H1 (cell line): ENCODE measurements at places on chromosomes 16 and 17.
A peak's percentile ranks its signal among the peaks of the same experiment; 100 is the strongest.

- no peak for DNase-seq
Observed at GRCh38 chr17:80430446-80431245, 15.7 kb downstream of the ENDOV start.

GRCh38 chr17:40451420-40451819, 8.2 kb downstream of the IGFBP4 start:
- DNase-seq: no peak

- no peak for DNase-seq
Observed at GRCh38 chr17:78322858-78323455, 36.9 kb downstream of the SOCS3 start.

DNA sequence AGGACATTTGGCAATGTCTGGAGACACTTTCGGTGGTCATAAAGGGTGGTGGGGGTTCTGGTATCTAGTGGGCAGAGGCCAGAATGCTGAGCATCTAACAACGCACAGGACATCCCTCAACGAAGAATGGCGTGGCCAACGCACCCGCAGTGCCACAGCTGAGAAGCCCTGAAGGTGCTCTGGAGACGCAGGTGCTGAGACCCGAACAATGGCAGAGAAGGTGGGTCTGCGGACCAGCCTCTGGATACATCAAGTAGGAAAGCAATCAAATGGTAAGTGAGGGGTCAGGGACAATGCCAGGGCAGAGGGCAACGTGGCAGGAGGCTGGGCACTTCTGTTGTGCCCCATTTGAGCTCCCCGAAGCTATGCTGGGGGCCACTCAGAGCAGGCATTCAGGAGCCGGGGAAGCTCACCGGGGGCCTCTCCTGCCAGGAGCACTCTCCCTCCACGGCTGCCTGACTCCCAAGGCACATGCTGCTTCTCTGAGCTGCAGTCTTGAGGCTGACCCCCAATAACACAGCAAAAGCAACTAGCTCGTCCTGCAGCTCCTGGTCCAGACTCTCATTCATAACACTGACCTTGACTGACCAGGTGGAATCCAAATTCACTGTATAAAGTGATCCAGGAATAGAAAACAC, 26.0 kb downstream of the SPHK1 start:
- no peak for DNase-seq

DNA sequence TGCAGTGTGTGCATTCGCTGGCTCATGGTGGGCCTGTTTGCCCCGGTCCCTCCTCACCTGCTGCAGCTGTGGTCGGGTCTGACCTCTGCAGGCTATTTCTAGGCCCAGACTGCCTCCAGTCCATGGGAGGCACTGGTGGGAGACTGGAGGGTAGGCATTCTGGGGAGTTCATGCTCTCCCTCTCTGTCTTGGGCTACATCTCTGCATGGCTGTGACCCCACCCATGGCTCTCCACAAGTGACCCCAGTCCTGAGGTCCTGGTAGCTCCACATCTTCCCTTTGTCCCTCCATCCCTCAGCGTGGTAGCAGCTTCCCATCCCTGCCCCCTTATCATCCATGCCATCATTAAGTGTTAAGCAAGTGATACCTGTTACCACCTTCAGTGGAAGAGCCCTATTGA, 107.8 kb upstream of the SEC14L1 start:
- DNase-seq: no peak

- DNase-seq: no peak
Observed at GRCh38 chr16:48105456-48105855, 50.3 kb downstream of the ABCC12 start.

DNA sequence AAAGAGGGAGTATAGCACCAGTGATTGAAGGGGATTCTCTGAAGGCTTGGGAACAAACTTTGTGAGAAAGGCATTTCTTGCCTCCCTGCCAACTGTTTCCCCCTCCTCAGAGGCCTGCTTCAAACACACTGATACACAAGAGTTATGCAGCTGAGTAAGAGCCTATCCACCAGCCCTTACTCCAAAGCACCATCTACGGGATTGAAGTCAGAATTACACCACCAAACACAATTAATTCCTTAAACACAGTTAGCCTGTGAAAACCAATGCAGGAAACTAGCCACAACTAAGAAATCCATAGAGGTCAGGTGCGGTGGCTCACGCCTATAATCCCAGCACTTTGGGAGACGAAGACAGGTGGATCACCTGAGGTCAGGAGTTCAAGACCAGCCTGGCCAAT, 138.3 kb downstream of the SHCBP1 start:
- DNase-seq: no peak

DNA sequence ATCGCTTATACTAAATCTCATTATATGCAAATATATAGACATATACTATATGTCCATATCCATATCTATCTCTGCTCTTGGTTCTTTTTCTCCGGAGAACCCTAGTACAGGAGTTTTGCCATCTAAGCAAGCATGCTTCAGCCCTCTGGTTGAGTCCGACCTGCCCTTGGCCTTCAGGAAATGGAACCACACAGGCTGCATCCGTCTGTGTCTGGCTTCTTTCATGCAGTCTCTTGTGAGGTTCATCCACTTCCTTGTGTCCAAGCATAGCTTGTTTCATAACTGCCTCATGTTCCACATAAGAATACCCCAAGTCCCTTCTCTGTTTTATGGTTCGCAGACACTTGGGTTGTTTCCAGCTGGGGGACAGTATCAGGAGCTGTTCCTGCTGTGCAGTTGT, 16.8 kb downstream of the SNX20 start:
- no peak for DNase-seq

DNA sequence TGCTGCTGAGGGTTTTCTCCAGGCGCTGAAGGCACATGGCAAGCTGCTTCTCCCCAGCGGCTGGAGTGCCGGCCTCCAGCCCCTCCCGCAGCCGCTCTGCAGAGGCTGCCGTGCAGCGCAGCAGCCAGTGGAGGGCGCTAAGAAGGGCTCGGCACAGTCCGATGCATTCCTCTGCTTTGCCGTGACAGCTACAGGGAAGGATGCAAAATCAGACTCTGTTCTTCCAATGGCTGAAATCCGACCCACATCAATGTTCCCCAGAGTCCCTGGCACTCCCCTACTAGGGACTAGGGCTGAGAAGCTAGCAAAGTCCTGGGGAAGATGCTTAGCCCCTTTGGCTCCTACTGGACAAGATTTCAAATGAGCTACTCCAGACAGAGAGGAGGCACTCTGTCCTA, 19.0 kb downstream of the MED24 start:
- DNase-seq: peak; percentile 43

DNA sequence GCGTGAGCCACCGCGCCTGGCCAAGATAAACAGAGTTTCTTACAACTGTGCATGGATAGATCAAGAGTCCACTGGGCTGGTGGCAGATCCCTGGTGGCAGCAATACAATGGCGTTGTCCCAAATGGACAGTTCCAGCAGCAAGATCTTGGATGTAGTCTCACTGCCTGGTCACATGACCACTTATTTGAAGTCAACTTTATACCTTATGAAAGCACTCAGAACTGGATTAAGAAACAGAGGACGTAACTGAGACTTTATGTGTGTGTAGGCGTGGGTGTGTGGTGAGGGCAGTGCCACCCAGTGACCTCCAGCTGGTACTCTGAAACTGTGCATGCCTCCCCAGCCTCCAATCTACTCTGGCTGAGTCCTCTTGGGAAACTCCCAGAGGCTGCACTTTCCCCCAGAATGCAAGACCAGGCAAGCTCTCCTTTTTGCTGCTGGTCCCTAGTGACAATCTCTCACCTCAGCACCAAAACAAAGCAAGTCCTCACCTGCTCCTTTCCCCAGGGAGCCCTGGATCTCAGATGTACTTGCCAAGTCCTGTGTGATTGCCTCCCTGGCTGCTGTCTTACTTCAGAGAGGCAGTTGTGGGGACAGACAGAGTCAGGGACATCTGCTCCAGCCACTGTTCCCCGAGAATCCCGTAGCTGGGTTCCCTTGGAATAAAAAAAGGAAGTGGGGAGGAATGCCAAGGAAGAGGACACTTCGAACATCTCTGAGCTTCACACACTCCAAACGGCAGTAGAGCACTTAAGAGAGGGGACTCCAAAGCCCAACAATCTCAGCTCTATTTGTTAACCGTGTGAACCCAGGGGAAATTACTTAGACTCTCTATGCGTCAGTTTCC, 11.7 kb upstream of the ST6GALNAC2 start:
- DNase-seq: no peak

- no peak for DNase-seq
Observed at GRCh38 chr17:29225396-29225795, 21.3 kb upstream of the CRYBA1 start.

DNA sequence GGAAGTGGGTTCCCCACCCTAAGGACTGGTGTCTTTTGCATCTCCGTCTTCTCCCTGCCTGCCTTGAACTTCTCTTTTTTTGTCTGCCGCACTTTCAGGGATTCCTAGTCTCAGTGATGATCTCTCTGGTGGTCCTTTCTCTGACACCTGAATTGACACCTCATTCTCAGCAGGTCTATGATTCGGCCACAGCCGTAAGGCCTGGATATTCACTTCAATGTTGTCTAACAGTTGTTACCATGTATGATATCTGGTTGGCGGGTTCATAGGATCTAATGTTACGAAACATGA, 25.1 kb upstream of the SLC47A1 start:
- DNase-seq: no peak

GRCh38 chr16:88884569-88885271, 18.3 kb upstream of the PABPN1L start:
- DNase-seq: no peak

- DNase-seq: no peak
Observed at GRCh38 chr16:10122546-10122945, 59.7 kb downstream of the GRIN2A start.

DNA sequence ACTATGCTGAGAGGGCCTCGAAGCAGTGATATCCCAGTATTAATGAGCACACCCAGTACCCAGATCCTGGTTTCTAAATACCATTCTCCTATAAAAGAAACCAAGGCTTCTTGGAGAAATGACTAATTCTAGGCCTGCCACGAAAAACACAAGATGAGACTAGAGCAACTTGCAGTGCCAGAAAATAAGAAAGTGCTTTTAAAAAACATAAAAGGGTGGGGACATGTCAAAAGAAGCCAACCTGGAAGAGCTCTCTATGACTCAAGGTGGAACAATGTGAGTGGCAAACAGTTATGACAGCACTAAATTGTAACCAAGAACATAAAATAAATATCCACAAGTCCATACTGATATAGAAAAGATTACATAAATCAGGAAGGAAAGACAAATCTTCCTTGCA, 153.2 kb upstream of the KCNJ18 start:
- no peak for DNase-seq

DNA sequence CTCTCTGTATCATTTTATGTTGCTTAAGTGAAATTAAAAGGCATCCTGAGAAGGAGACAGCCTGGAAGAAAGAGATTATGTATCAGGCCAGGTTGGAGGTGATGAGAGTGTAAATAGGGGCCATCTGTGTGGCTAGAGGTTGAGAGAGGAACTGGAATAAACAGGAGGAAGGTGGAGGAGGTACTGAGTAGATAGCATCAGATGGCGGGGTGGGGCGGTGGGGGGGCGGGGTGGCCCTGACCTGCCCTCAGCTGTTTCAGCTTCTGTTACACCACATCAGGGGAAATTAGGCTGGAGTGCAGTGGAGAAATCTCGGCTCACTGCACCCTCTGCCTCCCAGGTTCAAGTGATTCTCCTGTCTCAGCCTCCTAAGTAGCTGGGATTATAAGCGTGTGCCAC, 6.9 kb upstream of the KCNG4 start:
- DNase-seq: no peak

DNA sequence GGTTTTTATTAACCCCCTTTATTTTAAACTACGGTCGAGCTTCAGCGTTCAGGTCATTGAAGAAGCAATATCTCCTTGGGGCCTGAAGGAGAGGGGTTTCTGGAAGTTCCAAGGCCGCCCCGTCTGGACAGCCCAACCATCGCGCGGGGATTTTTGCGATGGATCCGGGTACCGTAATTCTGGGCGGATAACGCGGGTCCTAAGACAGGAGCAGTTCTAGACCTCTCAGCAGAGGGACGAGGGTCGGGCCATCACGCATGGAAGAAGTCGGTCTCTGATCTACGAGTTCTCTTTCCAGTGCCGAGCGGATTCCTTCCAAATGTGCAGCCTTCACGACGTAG, 3.6 kb downstream of the BORCS6 start:
- no peak for DNase-seq

GRCh38 chr17:72223866-72224291, 103.1 kb downstream of the SOX9 start:
- DNase-seq: no peak

GRCh38 chr16:28844226-28844885, 1.8 kb downstream of the TUFM start:
- DNase-seq: no peak
